ENCODE measurements at places on chromosomes 11 and 22.

DNA sequence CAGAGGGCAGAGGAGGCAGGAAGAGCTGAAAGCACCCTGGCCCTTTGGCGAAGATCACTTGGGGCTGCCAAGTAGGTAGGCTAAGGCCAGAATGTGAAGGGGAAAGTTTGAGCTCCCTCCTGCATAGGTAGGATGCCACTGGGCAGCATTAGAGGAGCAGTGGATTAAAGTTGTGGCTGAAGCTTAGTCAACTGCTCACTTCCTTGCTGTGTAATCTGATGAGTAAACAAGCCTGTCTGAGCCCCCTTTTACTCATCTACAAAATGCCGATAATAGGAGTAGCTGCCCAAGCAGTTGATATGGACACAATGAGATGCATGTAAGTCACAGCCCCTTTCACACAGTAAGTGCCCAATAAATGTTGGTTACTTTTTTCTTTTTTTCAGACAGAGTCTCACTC is 216.4 kb downstream of the MN1 start:
- no peak for DNase-seq

- no peak for DNase-seq
These were observed 19.9 kb downstream of the PHLDA2 start for GRCh38 chr11:2909133-2909902.

DNA sequence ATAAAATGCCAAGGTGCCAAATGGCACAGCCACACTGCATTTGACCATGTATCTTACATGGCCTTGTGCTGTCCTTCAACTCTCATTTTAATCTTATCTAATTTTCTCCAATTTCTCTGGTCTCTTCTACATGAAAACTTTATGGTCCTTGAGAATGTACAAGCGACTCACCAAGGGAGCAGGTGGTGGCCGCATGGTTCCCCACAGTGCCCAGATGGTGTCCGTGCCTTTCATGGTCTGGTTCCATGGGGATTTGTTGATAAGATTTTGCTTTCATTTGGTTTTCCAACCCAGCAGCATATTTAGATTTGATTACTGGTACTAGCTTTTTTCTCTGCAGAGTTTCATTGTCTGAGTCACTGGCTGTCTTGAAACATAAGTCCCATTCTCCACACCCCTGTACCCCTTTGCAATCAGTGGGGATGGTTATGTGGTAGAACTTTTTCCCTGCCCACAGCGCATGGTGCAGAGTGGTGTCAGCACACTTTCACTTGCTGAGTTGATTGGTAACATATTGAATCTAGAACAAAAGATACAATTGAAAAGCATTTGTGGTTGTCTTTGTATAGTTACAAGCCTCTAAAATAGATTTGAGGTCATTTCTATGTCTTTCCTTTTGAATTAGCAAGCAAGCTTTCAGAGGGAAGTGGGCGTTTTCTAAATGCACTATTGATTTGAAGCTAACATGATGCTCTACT is 24.1 kb downstream of the ZNRF3 start:
- DNase-seq: no peak

DNA sequence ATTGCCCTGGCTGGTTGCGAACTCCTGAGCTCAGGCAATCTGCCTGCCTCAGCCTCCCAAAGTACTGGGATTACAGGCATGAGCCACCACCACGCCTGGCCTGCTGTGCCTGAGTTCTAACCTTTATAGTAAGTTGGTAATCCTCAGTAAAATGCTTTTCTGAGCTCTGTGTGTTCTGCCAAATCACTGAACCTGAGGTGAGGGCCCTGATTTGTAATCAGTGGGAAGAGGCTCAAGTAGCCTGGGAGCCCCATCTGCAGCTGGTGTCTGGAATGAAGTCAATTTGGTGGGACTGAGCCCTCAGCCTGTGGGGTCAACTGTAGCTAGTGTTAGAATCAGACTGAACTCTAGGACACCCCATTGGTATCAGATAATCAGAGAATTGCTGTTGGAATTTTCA is 72.6 kb upstream of the PARVG start:
- no peak for DNase-seq

DNA sequence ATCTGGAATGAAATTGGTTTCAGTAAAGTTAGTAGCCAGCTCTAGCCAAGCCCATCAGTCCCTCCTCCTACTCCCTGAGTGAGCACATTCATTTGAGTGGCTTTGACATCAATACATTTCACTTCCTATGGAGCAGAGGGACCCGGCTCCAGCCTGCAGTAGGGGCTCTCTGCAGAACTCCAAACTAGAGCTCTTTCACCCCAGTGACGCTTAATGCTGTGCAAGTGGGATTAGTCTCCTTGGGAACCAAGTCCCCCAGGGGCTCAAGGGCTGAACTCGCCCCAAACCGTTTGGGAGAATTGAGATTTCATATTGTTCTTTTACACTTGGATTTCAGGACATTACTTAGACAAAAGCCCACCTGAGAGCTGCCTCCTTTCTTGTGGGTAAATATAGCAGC is 4.4 kb upstream of the FAM181B start:
- DNase-seq: no peak

All from cortex of kidney (tissue), 1 donor.